ENCODE measurements at places on chromosomes 2 and 18.

DNA sequence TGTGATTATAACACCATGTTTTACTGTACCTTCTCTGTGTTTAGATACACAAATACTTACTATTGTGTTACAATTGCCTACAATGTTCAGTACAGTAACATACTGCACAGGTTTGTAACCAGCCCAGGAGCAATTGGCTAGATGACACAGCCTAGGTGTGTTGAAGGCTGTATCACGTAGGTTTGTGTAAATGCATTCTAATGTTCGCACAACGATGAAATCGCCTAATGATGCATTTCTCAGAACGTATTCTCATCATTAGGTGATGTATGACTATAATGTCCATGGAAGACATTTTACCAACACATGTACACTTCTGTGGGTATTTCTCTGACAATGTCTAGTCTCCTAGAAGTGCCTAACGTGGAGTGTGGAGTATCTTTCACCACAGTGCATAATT is 165.9 kb upstream of the KLF7 start:
- no peak for DNase-seq

DNA sequence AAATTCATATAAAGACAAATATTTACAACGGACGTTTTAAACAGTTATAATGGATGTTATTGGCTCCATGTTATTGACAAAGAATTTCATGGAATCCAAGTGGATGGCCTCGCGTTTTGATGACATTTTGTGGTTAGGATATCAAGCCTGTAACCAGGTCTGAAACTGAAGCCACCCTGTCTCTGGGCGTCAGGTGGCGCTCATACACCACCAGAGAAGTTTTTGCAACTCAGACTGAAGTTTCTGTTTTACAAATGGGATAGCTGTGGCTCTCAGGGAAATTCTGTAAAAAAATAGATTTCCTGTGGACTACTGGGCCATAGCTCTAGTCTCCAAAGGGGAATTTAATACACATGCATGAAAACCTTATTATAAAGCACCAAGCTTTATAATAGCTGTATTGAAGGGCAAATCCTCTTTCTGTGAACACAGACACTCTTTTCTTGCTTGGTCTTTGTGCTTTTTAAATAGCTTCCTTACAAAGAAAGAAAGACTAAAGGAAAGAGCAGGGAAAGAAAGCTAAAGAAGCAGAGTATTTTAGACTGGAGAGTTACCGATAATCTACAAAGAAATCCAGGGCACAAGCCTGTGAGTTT is 86.7 kb downstream of the C18orf54 start:
- peak; percentile 57 for DNase-seq

DNA sequence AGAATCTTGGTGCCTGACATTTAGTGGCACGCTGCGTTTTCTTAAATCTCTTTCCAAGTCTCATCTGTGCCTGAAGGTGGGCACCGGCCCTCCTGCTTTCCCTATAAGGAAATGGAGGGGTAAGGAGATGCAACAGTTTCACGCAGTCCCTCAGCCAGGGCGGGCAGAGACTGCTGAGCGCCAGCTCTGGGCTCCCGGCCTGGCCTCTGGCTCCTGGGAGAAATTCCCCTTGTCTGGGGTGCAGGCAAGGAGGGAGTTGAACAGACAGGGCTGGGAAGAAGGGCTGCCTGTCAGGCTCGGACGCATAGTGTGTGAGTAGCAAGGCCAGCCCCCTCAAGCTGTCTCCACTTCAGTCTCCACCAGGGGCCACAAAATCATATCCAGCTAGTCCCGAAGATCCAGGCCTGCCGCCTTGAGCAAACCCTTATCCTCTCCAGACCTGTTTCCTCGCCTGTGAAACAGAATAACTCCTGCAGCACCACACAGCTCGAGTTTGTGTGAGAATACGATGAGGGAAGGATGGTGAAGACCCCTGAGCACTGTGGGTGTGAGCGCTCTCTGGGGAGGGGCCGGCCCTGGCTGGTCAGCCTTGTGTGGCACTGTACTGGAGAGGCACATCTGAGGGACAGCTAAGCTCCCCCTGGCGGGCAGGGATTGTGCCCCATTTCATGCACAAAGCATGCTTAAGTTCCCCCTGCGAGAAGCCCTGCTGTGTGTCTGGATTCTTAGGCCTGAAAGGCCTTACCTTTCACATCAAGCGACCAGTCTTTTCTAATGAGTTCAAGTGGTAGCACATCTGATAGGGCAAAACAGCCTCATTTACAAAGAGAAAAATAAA is 33.8 kb downstream of the SDC1 start:
- DNase-seq = no peak

- no peak for DNase-seq
Observed at GRCh38 chr2:45786030-45786835, 134.8 kb downstream of the PRKCE start.

DNA sequence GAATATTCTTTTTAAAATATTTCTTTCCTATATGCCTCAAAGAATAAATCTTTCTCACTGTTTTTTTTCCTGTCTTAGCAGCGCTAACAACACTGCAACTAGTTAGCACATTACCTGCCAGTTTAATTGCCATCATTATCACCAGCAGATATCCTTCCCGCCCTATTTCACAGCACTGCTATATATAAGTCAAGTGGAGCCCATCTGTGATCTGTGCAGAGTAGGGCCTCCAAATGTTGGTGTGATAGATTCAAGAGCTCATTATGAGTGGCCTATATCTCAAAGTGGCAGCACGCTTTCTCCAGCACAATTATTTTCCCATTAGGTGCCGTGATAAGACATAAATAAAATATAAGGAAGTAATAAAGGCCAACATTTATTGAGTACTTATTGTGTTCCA is 19.8 kb upstream of the RGPD4 start:
- DNase-seq = no peak

- DNase-seq = no peak
Observed at GRCh38 chr2:128745946-128746345, 427.3 kb upstream of the HS6ST1 start.

- DNase-seq = no peak
Observed at GRCh38 chr2:10439185-10439879, 8.8 kb downstream of the ODC1 start.

- no peak for DNase-seq
Observed at GRCh38 chr2:15692551-15693377, 101.1 kb downstream of the DDX1 start.

GRCh38 chr2:111697560-111697959 is 186.4 kb downstream of the ANAPC1 start:
- DNase-seq = no peak

DNA sequence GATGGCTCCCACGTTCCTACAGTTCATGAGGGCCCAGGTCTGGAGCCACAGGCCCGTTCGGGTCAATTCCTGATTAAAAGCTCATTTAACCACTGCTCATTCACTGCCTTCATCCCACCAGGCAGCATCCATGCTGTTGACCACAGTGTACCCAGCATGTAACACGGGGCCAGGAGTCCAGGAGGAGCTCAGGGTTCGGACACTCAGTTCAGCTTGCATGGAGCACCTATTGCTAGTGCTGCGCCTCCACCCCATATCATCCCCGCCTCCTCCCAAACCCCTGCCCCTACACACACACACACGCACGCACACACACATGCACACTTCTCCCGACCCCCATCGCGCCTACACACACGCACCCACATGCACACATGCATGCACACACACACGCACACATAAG is 72.9 kb upstream of the SNTG2 start:
- no peak for DNase-seq

DNA sequence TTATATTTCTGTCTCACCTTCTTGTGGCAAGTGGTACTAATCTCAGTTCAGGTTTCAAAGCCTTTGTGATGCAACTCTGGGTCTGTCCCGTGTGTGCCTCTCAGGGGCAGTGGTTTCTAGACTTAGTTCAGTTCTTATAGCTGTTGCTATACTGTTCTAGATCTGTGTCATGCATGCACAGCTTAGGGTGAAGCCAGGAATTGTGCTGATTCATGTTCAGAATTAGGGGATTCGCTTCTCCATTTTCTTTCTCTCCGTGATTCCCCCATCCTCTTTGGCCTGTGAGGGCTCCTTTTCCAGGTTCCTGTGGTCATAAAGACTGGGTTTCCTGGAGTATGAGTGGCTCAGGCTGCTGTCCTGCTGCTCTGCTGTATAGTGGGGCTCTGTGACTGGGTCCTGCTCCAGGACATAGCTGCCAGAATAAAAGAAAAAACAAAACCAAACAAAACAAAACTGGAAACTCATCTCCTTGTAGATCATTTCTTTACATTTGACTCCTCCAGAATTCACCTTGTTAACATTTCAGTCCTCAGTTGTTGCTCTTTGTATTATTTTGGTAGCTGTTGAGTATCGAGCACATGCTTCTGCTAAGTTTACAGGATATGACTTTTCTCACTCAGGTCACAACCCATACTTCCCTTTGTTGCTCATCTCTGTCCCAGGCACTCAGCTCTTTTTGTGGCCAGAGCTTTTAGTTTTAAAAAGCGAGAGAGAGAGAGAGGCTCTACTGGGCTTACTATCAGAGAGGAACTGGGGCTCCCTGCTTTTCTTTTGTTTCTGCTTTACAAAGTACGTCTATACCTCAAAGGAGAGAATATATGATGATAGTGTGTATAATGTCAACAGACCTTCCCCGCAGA is 34.2 kb downstream of the CERS6 start:
- peak; percentile 66 for DNase-seq

DNA sequence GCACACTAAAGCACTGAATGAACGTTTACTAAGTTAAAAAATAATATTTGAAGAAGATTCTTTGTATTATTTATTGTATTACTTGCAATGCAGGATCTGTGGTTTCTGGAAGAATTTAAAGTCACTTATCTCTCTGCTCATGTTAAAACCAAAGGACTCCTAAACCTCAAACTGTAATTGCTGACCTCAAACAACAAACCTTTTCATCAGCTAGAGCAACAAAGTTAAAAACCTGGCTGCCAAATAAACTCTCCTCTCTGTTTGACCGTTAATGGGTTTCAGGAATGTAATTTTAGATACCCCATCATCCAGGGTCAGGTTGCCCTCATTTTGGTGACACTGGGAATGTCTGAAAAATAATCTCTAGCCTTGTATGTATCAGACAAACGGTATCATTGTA is 239.1 kb downstream of the TGIF1 start:
- no peak for DNase-seq

GRCh38 chr18:23228102-23229061 is 93.1 kb downstream of the CABLES1 start:
- DNase-seq = peak; percentile 28

DNA sequence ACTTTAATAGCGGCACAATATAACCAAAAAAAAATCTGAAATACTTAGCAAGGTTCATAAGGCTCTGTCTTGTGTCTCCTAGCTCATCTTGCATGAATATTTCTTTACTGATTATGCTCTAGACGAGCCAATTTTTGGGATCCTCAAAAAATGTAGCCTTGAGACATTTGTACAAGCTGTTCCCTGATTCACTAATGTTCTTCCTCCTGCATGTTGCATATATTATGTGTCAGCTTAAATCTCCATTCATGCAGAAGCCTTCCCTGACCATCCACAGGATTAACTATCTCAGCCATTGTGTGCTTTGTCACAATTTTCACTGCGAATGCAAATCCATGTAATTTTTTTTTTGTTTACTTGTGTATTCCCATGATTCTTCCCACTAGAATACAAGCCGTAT is 594.0 kb upstream of the VRK2 start:
- no peak for DNase-seq

- no peak for DNase-seq
Observed at GRCh38 chr2:164371916-164372315, 249.4 kb downstream of the GRB14 start.

GRCh38 chr2:28389399-28390240 is 3.0 kb upstream of the FOSL2 start:
- no peak for DNase-seq

- no peak for DNase-seq
Observed at GRCh38 chr2:191255756-191256312, 10.6 kb downstream of the MYO1B start.

- no peak for DNase-seq
Observed at GRCh38 chr18:21330122-21330701, 88.2 kb downstream of the GREB1L start.

- DNase-seq = no peak
Observed at GRCh38 chr2:165032559-165032958, 77.2 kb upstream of the SLC38A11 start.

DNA sequence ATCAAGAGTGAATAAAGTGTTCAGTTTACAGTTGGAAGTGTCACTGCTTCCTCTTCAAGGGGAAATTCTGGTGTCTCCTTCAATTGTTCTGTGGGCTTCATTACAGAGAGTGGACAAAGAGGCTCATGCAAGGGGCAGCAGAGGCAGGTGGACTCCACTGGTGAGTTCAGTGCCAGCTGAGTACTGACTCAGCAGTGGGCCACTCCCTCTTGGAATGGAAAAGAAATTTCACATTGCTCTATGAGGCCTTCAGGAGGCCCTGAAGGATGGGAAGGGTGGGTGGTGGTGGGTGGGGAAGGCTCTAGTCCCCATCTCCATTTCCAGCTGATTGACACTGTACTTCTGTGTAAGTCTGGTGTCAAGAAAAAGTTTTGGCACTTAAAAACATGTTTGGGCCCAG is 66.4 kb downstream of the PRELID3A start:
- no peak for DNase-seq

DNA sequence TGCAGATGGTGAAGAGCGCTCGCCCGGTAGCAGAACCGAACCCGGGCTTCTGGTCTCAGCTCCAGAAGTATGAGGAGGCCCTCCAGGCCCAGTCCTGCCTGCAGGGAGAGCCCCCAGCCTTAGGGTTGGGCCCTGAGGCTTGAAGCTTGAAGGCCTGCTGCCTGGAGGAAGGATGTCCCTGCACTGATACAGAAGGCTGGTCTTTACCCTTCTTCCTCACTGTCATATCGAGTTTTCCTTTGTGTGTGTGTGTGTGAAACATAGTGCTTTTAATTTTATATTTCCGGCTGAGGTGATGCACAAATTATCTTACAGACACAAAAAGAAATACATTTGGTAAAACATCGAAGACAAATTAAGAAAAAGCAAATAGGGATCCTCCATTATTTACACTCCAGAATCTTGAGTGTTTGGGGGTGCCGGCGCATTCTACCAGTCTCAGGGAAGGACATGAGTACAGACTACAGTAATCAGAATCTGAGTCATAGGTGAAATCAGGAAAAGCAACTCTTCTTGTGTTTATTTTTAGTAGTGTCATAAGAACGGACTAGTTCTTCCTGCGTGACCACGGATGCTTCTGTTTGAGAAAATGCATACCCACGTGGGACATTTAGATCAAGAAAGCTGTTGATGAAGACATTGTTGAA is 1.3 kb downstream of the DUSP28 start:
- peak; percentile 36 for DNase-seq

DNA sequence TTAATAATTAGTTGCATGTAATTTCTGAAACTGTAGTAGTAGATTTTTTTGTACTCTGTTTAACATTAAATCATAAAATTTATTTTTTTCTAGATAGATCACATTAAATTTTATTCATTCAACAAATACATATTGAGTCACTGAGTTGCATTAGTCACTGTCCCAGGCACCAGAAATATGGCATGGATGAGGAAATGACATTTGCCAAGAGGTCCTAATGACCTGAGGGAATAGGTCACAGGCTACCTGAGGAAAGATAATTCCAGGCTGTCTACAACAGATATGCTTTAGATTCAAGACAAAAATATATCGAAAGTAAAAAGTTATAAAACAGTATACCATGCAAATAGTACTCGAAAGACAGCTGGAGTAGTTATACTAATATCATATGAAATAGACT is 852.4 kb upstream of the ACVR2A start:
- no peak for DNase-seq

- no peak for DNase-seq
Observed at GRCh38 chr2:33166287-33166881, 219.6 kb downstream of the LTBP1 start.

- no peak for DNase-seq
Observed at GRCh38 chr2:188607501-188607900, 315.8 kb downstream of the GULP1 start.

- no peak for DNase-seq
Observed at GRCh38 chr2:162465430-162465829, 121.5 kb downstream of the GCA start.

GRCh38 chr2:108621687-108622681 is 87.7 kb downstream of the LIMS1 start:
- no peak for DNase-seq

GRCh38 chr2:44786045-44786816 is 155.3 kb upstream of the SIX3 start:
- DNase-seq = no peak

All from activated T-cell treated with anti-CD3 and anti-CD28 coated beads, Interleukin-2, amount 50 U/mL, for 48 hours (primary cell).